Activated gamma-delta T cell treated with anti-CD3 and anti-CD28 coated beads, Interleukin-2, amount 50 U/mL, for 16 hours (primary cell): ENCODE measurements at places on chromosomes 3 and 15.

DNA sequence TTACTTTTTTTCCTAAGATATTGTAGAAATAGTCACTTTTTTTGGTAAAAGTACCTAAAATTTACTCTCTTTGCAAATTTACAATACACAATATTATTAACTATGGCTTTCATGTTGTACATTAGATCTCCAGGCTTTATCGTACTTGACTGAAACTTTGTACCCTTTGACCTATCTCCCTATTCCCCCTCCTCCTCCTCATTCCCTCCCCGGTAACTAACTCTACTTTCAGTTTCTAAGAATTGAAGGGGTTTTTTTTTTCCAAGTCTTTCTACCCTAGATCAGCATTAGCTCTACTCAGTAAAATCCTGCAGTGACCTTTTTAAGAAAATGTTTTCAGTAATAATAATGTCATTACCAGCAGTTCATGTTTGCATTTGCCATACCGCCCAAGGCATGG lies 10.1 kb downstream of the HACL1 start:
- no peak for DNase-seq

GRCh38 chr3:123113889-123114450 lies 47.1 kb downstream of the PDIA5 start:
- DNase-seq: no peak

DNA sequence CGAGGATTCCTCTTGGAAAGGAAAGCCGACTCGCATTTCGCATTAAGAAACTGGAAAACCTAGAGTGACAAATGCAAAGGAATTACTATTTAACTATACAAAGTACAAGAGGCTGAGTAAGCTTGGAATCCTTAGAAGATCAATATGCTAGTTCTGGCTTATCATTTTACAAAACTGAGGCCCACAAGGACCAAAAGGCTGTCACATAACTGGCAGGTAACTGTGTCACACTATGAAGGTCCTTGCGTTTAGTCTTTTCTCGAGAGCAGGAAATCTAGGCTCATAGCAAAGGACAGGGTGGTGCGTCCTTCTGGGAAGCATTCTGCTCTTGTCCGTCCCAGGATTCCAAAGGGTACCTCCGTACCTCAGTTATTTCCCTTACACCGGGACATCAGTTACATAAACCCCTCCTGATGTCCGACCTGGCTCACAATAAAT lies 629 bp downstream of the RPL24 start:
- no peak for DNase-seq

- no peak for DNase-seq
Observed at GRCh38 chr15:80695911-80696661, 976 bp downstream of the ABHD17C start.

- no peak for DNase-seq
Observed at GRCh38 chr3:155329513-155330048, 36.1 kb upstream of the STRIT1 start.

DNA sequence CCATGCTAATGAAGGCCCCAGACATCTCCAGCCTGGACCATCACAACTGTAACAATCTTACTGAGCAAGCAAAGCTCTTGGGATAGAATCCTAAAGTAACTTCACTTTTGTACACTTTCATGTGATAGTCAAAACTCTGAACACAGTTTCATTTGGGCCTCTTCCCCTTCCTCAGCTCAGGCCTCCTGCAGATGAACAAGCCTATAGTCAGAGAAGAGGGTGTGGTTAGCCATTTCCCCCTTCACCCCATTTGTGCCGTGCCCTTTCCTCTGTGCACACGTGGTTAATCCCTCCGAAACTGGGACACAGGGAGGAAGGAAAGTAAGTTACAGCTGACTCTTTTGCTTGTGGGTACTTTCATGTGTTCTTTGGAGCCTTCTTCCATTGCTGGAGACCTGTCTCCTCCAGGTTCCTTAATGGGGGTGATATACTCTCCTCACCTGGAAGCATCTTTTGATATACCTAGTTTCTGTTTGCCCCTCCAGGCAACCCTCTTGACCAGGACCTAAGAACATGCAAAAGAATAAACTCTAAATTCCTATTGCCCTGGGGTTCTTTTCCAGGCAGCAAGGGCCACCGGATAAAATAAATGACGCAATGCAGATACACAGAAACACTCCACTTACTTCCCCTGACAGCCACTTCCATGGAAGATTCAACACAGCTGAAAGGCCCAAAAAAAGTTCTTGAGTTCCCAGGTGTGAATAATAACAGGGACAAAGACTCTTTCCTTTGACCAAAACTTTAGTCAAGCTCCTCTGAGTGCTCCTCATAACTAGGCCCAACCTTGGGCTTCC lies 29.6 kb upstream of the CSTA start:
- no peak for DNase-seq
